Stimulated activated CD8-positive, alpha-beta memory T cell treated with anti-CD3 and anti-CD28 coated beads, Interleukin-15, amount 100 ng/mL, for 4 hours (primary cell): ENCODE measurements at places on chromosomes 2 and 18.

GRCh38 chr18:56902653-56903052 lies 244.2 kb upstream of the BOD1L2 start:
- no peak for DNase-seq

DNA sequence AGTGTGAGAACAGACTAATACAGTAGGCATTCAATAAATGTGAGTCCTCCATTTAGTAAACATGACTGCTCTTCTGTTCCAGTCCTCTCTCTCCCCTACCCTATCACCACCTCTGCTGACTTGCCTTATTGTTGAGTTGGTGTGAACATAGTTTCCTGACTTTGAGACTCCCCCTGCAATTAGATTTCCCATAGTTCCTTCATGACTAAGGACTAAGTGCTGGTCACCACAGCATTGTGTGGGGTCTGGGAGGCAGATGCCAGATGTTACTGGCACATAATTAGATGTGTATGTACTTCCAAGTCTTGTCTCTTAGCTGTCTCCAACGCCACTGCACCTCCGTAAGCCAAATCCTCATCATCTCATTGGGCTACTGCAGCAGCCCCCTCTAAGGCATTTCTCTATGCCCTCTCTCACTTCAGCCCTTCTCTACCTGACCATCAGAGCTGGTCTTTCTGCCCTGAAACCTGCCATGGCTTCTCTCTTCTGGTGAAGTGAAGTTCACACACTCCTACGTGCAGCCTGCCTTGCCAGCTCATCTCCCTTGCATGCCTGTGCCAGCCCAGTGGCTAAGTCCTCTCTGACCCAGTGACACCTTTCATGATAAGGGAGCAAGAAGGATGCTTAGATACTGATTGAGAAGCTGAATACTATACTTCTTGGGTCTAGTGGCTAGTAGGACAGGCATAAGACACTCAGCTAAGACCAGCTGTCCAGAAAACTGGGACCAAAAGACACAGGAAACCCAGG lies 81.6 kb upstream of the ALPP start:
- no peak for DNase-seq

- no peak for DNase-seq
Observed at GRCh38 chr2:14749884-14750283, 117.4 kb downstream of the LRATD1 start.

GRCh38 chr2:31334311-31335026 lies 80.1 kb downstream of the XDH start:
- DNase-seq: no peak

DNA sequence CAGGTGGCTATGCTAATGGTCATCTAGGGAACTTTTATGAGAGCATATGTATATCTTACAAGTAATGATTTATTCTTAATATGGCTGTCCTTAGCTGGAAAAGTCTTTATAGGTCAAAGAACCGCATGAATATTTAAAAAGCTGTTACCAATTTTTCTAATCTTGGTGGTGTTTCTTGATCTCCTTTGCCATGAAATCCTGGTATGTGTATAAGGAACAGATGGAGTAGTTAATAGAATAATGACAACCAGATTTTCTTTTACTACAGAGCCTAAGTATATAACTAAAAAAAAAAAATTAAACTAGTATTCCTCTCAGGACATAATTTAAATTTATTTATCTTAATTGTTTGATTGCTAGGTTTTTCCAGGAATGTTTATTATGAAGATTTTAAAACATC lies 74.5 kb downstream of the RHBDD1 start:
- DNase-seq: no peak

- no peak for DNase-seq
Observed at GRCh38 chr2:69709290-69709689, 32.6 kb upstream of the ANXA4 start.

DNA sequence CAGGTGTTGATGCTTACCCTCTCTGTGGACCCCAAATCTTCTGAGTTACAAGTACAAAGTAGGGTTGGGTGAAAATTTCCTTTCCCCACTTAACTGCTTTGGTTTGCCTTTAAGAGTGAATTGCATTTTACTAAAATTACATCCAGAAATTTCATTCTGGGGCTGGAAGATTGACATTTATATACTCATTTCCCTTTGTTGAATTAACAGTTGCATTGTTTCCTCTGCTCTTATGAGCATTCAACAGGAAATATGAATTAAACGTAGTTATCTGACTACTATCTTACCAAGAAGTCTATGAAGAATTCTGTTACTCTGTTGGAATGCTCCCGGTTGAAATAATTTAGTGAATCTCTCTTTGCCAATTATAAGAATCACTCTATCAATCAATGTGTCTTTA lies 1231.1 kb upstream of the NXPH2 start:
- no peak for DNase-seq

DNA sequence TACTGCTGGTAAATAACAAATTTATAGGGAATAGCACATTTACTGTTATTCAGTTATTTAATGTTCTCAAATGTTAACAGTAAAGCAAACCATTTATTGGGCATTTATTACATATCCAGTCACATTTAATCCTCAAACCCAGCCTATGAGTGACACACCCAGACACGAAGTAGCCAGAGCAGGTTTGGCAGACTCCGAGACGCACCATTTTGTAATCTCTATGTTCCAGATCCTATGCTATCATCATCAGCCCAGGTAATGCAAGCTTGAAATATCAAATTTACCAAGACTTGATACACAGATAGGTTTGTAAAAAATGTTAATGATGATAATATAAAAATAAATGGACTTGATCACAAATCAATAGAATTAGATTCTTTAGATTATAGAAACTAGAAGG lies 131.1 kb downstream of the IKZF2 start:
- DNase-seq: no peak

DNA sequence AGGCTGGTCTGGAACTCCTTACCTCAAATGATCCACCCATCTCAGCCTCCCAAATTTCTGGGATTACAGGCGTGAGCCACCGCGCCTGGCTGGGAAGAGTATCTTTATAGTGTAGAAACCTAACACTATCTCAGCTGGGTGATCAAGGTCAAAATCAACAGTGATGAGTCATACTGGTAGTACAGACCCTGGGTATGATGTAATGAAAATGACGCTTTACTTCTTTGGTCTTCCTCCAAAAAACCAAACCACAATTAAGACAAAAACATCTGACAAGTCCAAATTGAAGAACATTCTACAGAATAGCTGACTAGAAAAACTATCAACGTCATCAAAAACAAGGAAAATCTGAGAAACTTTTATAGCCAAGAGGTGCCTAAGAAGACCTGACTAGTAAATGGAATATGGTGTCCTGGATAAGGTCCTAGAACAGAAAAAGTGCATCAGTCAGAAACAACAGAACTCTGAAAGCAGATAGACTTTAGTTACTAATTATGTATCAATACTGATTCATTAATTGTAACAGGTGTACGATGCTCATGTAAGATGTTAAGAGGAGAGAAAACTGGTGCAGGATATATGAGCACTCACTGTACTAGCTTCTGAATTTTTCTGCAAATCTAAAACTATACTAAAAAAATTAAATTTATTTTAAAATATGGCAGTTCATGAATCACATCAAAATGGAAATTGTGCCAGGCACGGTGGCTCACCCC lies 25.4 kb downstream of the PDCL3 start:
- no peak for DNase-seq

DNA sequence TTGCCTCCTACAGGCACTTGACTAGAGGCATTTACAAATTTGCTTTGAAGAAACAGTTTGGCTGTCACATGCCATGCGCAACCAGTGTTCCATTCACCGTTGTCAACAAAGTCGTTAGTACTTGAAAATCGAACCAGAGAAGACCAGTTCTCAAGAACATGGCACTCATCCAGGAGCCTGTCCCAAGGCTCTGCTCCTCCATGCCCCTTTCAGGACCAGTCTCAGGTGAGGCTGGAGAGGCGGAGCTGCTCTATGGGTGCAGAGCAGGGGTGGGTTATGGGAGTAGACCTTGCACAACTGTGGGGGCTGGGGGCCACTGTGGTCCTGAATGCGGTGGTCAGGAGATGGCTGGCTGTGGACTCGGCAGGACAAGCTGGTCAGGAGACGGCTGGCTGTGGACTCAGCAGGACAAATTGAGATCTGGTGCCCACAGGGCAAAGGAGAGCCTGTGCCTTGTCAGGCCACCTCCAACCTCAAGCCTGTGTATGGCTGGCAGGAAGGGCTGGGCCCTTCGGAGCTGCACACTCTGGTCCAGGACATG lies 12.3 kb upstream of the ATP9B start:
- DNase-seq: no peak

DNA sequence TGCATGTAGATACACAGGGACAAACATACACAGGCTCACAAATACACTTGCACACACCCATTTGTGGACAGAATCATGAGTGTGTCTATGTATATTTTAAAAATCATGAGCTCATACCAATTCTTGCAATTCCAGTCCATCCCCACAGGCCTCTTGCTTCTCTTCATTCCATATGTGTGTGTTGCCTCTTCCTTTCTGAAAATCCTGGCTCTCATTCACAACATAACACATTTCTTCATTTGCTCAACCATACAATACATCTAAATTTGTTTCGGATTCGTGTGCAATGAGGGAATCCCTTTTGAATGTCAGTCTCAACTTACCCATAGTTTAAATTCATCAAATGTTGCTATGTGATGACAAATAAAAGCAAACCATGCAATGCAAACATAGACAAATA lies 51.4 kb downstream of the GNAL start:
- no peak for DNase-seq

GRCh38 chr18:75140296-75140695 lies 68.6 kb downstream of the PTGR3 start:
- no peak for DNase-seq

GRCh38 chr18:46678785-46679399 lies 21.9 kb upstream of the LOXHD1 start:
- no peak for DNase-seq

DNA sequence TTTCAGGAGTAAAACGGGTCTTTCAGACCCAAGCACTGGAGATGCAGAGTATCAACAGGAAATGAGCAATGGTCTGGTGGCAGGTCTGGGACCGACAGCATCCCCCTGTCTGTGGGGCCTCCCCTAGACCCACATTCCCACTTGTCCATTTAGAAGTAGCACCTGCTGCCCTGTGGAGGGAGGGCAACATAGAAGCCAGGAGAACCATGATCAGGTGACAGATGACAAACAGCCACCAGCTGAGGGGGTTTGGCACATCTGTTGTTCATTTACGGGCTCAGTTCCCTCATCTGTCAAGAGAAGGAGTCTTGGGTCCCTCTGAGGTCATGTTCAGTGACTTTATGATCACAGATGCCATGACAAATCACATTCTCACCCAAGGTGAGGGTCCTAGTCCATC lies 77.9 kb upstream of the SLC66A3 start:
- DNase-seq: no peak

GRCh38 chr2:127762846-127763245 lies 48.1 kb downstream of the WDR33 start:
- DNase-seq: no peak

DNA sequence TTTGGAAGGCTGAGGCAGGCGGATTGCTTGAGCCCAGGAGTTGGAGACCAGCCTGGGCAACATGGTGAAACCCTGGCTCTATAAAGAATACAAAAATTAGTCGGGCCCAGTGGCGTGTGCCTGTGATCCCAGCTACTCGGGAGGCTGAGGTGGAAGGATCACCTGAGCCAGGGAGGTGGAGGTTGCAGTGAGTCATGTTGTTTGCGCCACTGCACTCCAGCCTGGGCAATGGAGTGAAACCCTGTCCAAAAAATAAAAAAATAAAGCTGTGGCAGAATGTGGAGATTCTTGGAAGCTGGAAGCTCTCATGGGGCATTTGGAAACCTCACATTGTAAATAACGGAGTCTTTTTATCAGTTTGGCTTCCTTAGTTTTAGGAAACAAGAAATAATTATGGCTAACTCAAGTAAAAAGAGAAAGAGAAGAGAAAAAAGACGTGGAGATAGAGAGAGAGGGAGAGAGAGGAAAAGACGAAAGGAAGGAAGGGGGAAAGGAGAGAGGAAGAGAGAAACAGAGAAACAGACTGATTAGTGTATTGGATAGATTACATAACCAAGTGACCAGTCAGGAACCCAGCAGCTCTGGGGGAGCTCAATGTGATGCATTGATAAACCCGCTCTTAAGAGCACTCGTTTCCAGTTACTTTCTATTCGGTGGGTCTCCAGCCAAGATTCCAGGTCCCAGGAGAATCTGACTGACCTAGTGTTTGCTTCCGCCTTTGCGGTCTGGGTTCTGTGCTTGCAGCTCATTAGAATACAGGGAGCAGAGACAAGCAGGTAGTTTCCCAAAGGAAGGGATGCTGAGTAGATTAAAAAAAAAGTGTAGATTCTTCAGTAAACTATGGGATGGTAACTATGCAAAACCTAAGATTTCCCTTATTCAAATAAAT lies 1.1 kb upstream of the SPAST start:
- no peak for DNase-seq

GRCh38 chr2:223884399-223884798 lies 47.0 kb upstream of the AP1S3 start:
- no peak for DNase-seq

DNA sequence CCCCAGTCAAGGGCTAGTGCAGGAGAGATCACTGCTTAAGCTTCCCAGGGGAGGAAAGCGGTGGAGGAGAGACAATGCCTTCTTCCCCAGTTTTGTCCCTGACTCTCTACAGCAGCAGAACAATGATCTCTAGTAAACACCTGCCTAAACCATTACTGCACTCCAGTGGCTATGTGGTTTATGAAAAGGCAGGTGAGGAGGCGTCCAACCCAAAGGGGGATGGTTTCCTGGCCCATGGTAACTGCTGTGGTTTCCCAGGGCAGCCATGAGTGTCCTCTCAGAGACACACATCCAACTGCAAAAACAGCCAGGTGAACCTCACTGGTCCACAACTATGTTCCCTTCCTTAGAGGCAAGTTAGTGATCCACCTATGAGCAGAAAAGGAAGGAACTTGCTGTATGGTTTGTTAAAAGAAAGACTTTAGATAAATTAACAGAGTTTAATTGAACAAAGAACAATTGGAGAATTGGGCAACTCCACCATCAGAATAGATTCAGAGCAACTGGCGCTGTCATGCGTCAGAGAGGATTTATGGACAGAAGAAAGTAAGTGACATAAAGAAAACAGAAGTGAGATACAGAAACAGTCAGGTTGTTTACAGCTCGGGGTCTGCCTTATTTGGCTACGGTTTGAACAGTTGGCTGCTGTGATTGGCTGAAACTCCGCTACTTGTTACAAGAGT lies 4.8 kb upstream of the TTC39C start:
- DNase-seq: no peak

DNA sequence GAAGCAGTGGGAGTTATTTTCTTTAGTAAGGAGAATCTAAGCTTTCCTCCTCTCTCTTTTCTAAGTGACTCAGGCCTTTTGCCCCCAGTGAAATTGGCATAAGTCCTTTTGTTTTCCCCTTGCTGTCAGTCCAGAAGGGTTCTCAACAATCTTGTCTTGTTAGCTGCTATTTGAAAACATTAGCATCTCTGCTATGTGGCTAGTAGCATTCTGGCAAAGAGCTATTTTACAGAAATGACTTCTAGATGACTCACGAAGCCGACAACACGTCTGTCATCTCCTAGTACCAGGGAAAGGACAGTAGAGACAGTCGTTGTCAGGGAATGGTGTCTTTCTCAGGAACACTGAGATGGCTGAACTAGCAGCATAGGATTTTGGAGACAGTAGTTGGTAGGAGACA lies 14.7 kb downstream of the SMARCAL1 start:
- DNase-seq: no peak

- no peak for DNase-seq
Observed at GRCh38 chr2:241092677-241093076, 9.4 kb downstream of the MTERF4 start.

- DNase-seq: no peak
Observed at GRCh38 chr2:36611316-36611990, 13.5 kb upstream of the FEZ2 start.

GRCh38 chr2:238717084-238717483 lies 130.8 kb upstream of the TWIST2 start:
- DNase-seq: no peak

- DNase-seq: no peak
Observed at GRCh38 chr18:6876641-6877041, 147.1 kb downstream of the ARHGAP28 start.
